ENCODE measurements at places on chromosomes 5 and 9.

DNA sequence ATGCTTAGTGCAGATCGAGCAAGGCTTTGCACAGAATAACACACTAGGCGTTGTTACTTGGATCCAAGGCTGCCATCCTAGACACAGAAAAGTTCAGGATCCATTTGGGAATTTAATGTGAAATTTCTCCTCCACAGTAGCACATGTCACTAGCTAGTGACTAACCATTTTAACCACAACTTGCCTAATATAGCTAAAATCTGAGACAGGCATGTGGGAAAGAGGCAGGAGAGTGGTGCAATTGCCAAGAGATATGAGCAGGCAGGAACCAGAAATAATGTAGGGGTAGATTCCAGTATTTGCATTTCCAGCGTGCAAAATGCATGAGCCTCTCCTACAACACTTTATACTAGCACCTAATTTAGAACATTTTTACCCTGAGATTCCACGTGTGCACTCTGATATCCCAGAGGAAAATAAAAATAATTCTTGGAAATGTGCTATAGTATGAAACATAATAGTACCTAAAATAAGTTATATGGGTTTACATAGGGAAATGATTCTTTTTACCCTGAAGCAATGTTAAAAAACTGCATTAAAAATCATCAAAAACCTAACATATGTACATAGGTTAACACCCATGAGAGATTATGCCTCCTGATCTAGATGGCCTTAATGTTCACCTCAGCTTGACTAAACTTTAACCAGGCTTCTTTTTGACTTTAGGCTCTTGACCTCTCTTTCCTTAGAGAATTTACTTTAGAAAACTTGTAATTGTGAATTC, 1230.6 kb upstream of the NUDT12 start:
- no peaks in the 10 kb centered on the region for H3K36me3 ChIP-seq
- no peak overlapping the region for H3K4me3 ChIP-seq
- H3K4me1 ChIP-seq: no peaks in the 10 kb centered on the region

GRCh38 chr5:162607879-162608278, 540.3 kb downstream of the GABRG2 start:
- DNase-seq: no peak
- no peak overlapping the region for H3K27ac ChIP-seq
- H3K4me1 ChIP-seq: no peaks in the 10 kb centered on the region
- H3K27me3 ChIP-seq: no peaks in the 10 kb centered on the region

DNA sequence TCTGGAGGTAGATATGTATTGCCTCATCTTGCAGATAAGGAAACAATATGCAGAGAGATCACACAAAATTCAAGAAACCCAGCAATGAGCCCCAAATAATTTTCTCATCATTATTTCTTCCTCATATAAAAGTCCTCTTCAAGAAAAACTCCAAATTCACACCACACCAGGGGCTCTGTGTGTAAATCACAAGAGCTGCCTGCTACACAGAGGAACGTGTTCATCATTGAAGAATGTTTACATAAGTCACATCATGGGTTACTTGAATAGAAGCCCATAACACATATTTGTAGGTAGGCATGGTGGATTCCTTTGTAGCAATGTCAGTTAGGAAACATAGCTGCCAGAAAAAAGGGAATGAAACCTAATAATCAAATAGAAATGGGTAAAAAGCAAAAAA, 308.1 kb upstream of the TLE4 start:
- no peak for DNase-seq
- no peak overlapping the region for H3K27ac ChIP-seq
- no peaks in the 10 kb centered on the region for H3K4me1 ChIP-seq
- no peak overlapping the region for H3K4me3 ChIP-seq

DNA sequence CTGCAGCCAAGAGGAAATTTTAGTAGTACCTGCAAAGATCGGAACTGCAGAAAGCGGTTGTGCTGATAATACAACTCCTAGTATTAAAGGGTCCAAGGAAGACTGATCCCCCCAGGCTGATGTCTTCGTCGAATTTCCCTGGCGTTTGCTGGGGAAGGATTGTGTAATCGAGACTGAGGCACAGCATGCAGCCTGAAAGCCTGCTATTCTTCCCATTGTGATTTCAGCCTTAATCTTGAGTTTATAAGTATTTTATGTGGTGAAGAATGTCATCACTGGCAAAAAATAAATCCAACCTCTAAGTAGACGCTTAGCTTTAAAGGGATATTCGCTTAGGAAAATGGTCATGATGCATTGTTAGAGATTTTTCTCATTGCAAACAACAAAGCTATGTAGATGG, 21.3 kb upstream of the LMX1B start:
- H3K27ac ChIP-seq: no peak overlapping the region
- peaks cover 36% of the 10 kb centered on the region for H3K27me3 ChIP-seq
- no peaks in the 10 kb centered on the region for H3K36me3 ChIP-seq

DNA sequence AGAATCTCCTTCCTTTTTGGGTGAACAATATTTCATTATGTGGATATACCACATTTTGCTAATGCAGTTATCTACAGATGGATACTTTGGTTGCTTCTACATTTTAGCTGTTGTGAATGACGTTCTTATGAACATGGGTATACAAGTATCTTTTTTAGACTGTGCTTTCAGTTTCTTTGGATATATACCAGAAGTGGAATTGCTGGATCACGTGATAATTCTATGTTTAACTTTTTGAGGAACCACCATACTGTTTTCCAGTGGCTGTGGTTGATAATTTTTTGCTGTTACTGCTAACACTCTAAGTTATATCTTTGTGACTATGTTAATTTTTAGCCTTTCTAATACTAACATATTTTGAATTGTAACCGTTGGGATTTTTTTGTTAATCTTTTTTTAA, 12.5 kb downstream of the WDR70 start:
- no peak for DNase-seq
- no peaks in the 10 kb centered on the region for H3K27me3 ChIP-seq
- H3K27ac ChIP-seq: no peak overlapping the region
- no peak overlapping the region for H3K4me3 ChIP-seq
- peaks cover 6% of the 10 kb centered on the region for H3K4me1 ChIP-seq

GRCh38 chr9:136875155-136875554, 9.0 kb upstream of the EDF1 start:
- H3K4me1 ChIP-seq: peaks cover 8% of the 10 kb centered on the region
- DNase-seq: no peak
- H3K27ac ChIP-seq: no peak overlapping the region
- H3K4me3 ChIP-seq: no peak overlapping the region

GRCh38 chr5:114223866-114224265, 138.0 kb upstream of the KCNN2 start:
- DNase-seq: no peak
- no peaks in the 10 kb centered on the region for H3K4me1 ChIP-seq
- H3K4me3 ChIP-seq: no peak overlapping the region
- no peaks in the 10 kb centered on the region for H3K36me3 ChIP-seq

DNA sequence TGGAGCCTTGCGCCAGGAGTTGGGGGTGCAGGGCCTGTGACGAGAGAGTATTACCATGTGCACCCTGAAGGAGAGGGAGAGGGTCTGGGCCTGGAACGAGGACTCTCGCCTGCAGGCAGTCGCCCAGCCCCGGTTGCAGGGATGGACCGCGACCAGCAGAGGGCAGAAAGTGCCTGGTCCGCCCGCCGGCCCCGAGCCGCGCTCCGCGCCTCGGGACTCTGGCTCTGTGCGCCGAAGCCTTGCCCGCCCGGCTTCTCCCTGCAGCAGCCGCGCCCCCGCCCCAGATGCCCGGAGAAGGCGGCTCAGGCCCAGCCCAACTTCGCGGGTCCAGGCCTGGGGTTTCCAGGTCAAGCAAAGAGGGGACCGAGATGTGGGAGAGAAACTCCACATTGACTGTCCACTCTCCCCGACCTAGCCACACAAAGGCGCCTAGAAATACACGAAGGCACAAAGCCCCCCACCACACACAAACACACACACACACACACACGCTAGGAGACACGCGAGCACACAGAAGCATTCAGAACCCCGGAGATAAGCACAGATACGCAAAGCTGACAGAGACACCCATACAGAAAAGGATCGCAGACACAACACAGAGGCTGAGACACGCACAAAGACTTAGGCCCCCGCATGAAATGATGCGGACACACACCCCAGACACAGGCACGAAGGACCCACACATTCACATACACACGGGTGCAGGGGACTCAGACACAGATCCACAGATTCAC, 2.0 kb upstream of the LMX1B start:
- H3K4me3 ChIP-seq: no peak overlapping the region
- H3K36me3 ChIP-seq: no peaks in the 10 kb centered on the region
- peak; percentile 58 for DNase-seq
- H3K4me1 ChIP-seq: peaks cover 8% of the 10 kb centered on the region

GRCh38 chr5:31350395-31350794, 156.9 kb downstream of the CDH6 start:
- H3K27ac ChIP-seq: no peak overlapping the region
- no peak overlapping the region for H3K4me3 ChIP-seq
- no peak for DNase-seq

DNA sequence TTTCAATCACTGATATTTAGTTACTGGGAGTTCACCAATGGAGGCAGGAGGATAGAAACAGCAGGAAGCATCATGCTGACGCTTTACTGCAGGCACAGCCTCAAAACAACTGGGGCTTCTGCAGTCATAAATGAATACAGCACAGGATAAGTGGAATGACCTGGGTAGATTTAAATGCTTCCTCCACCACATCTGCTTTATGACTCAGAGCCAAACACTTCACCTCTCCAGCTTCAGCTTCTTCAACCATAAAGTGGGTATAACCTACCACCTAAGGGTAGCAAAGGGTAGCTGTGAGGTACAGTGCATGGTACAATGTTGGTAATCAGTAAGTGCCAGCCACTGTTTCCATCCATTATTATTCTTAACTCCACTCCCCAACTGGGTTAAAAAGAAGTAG, 28.4 kb downstream of the RASEF start:
- no peak overlapping the region for H3K27ac ChIP-seq
- H3K36me3 ChIP-seq: no peaks in the 10 kb centered on the region
- no peak overlapping the region for H3K4me3 ChIP-seq
- no peak for DNase-seq
- H3K27me3 ChIP-seq: peaks cover 2% of the 10 kb centered on the region
- no peaks in the 10 kb centered on the region for H3K4me1 ChIP-seq

DNA sequence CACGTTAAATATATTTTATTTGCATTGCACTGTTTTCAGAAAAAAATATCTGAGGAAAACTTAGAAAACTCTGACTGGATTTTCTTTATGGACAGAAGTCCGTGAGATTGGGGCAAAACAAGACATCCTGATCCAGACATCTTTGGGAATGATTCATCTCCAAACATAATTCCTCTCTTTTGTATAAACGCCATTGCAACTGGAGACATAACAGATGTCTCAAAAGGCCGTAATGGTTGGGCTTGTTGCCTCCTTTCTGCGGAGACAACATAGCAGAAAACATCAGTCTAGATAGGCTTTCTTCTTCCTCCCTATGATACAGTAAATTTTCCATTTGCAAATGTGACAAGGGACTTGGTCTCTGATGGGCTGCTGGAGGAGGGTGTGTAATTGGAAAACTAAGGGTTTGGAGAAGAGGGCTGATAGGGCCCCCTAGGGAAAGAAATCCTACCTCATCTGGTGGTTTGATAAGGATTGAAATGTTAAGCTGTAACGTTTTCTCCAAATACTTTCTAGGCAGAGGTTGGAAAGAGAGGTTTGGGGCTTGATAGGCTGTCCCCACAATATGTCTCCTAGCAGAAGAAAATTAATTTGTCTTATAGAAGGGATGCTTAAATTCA, 631.5 kb upstream of the ST8SIA4 start:
- H3K36me3 ChIP-seq: no peaks in the 10 kb centered on the region
- DNase-seq: no peak
- no peak overlapping the region for H3K4me3 ChIP-seq
- H3K27ac ChIP-seq: no peak overlapping the region
- H3K4me1 ChIP-seq: no peaks in the 10 kb centered on the region
- no peaks in the 10 kb centered on the region for H3K27me3 ChIP-seq

DNA sequence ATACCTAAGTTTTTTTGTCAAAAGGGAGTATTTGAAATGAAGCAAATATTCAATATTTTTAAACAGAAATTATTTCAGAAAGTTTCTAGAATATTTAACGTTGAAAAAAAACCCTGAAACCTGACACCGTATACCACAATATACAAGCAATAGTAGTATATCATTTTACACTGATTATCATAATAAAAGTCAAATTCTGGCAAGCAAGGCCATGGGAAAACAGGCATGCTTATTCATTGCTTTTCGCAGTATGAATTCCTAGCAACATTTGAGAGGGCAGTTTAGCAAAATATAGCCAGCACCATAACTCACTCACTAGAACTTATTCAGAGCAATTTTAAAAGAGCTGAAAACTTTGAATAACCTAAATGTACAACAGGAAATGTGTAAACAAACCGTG, 46.1 kb downstream of the ERAP1 start:
- H3K4me3 ChIP-seq: no peak overlapping the region
- no peaks in the 10 kb centered on the region for H3K4me1 ChIP-seq
- DNase-seq: no peak

GRCh38 chr5:141933151-141933550, 9.5 kb downstream of the DELE1 start:
- no peak for DNase-seq
- H3K27me3 ChIP-seq: no peaks in the 10 kb centered on the region
- no peak overlapping the region for H3K4me3 ChIP-seq

- H3K27ac ChIP-seq: no peak overlapping the region
- H3K36me3 ChIP-seq: no peaks in the 10 kb centered on the region
- peaks cover 3% of the 10 kb centered on the region for H3K27me3 ChIP-seq
- DNase-seq: no peak
Observed at GRCh38 chr5:149951138-149951749, 6.7 kb upstream of the PDE6A start.

GRCh38 chr5:9288234-9288633, 257.6 kb downstream of the SEMA5A start:
- DNase-seq: no peak
- H3K4me1 ChIP-seq: no peaks in the 10 kb centered on the region
- no peaks in the 10 kb centered on the region for H3K27me3 ChIP-seq
- no peaks in the 10 kb centered on the region for H3K36me3 ChIP-seq

DNA sequence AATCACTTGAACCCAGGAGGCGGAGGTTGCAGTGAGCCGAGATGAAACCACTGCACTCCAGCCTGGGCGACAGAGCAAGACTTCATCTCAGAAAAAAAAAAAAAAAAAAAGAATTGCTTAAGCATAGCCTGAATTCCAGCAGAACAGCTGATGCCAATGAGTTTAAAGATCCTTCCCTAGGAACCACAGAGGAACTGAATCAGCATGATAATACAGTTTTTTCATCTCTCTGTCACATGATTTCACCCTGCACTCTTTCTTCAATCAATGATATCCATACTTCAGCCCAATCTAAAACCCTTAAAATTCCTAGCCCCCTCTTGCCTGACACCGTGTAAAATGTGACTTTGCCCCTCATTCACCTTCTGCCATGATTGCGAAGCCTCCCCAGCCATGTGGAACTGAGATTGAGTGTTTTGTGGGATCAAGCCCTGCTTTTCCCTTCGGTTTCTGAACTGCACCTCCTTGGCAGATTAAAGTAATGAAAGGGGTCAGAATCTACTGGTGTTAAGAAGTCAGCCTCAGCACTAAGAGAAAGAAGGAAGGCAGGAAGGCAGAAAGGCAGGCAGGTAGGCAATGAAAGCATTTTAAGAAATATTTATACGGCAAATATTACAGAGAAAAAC, 20.9 kb upstream of the DMXL1 start:
- H3K4me1 ChIP-seq: no peaks in the 10 kb centered on the region
- DNase-seq: no peak
- H3K36me3 ChIP-seq: no peaks in the 10 kb centered on the region
- no peak overlapping the region for H3K27ac ChIP-seq
- H3K4me3 ChIP-seq: no peak overlapping the region
